ENCODE measurements at places on chromosomes 2 and 18.

DNA sequence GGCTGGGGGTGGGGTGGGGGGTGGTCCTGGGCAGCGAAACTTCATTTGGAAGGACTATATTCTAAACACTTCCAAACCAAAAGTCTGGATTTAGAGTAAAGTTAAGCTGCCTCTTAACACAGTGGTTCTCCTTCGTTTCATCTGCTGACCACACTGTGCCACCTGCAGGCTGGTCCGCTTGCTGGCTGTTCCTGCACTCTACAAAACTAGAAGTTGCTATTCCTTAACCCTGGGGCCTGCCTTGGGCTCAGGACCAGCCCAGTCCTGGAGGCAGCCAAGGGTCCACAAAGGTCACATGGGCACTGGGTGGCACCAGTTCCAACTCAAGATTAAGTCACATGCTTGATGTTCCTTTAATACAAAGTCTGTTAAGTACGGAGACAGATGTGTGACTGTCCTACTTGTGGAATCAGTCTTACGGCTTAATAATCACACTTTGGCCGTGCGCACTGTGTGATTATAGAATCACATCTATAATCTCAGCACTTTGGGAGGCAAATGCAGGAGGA, 195.4 kb downstream of the FAM210A start:
- DNase-seq = no peak

DNA sequence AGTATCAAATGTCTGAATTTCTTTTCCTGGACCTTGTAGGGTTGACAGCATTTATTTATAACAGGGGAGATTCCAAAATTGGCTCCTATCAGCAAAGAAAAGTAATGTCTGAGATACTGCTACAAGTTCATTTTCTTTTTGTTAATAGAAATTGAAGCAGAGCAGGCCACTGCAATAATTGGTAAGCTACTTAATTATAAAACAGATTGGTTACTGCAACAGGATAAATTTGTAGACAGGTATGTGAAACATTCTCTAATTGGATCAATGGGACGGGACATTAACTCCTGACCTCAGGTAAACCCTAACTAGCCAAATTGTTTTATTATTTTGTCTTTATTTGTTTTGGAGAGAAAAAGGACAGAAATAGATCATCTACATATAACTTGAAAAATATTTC, 20.5 kb downstream of the NIFK start:
- no peak for DNase-seq

GRCh38 chr18:13621446-13621849, 104.9 kb downstream of the FAM210A start:
- no peak for DNase-seq

DNA sequence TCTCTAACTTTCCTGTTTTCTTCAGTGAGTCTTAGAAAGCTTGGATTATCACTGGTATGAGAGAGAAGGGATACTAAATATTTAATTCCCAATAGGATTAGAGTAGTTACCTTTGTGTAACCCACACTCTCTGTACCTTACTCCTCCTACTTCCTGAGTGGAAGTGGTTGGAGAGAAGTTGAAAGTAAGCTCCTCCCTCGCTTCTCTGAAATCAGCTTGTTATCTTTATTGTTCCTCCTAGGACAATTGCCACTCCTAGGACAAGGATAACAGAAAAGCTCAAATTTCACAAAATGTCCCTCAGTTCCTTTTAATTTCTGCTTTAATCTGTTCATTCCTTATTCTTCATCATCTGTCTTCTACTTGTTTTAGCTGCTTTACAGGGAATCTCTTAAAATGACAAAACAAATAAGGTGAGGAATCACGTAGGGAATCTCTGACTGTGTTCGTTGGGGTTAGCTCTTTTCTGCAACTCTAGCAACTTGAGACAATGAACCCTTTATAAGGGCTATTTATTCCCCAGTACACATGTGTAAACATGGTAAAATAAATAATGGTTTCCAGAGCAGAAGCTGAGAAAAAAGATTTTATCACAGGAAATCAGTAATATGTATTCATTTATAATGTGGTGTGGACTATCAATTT, 8.6 kb downstream of the ITPRID2 start:
- no peak for DNase-seq

GRCh38 chr18:59426855-59427254, 67.8 kb upstream of the LMAN1 start:
- DNase-seq = no peak

DNA sequence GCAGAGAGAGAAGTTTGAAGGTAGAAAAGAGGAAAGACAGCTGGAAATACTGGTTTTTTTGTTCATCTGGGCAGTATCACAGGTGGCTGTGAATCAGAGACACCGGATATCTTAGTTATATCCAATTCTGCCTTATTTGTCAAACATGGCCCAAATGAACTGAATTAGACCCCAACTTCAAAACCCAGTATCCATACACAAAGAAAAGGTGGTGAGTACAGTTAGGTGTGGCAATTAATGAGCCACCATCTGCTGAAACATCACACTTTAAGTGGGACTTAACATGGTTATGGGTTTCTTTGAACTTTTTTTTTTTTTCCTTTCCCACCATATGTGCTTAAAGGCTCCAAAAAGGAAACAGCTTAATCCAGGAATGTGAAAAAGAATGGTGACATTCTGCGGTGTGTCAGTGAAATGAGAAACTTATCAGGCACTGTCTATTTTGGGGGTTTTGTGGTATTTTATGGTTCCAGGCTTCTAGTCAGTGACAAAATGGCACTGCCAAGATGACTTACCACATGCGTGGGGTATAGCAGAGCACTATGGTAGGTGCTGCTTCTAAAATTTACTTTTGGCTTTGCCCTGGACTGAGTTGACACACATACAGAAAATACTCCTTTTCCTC, 5.0 kb upstream of the TMEM178A start:
- no peak for DNase-seq

- DNase-seq = no peak
Measured at GRCh38 chr18:60339018-60339417, 33.6 kb downstream of the MC4R start.

DNA sequence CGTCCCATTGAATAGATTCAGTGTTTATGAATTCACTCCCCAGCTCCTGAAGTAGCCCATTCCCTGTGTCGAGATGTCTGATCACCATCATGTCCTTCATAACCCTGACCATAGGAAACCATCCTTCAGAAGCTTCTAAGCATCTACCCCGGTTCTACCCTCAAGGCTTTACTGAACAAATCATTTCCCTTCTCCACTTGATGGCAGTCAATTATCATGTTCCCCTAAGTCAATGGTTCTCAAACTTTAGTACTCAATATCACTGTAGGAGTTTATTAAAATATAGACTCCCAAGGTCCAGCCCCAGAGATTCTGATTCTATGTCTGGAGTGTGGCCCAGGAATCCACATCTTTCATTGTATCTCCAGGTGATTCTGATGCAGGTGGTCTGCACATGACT, 228.4 kb upstream of the SP5 start:
- no peak for DNase-seq

DNA sequence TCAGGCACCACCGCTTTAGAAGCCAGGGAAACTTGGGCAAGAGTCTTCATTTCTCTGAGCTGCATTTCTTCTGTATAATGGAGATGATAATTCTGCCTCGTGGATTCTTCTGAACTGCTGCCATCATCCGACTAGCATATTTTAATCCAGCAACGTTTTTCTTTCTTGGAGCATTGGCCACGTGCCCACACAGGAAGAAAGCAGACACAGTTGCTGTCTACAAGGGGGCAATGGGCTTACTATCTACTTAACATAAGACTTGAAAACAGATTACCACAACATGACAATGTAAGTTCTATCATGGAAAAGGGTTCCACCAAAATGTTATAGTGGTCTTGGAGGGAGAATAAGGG, 176.5 kb downstream of the FAM210A start:
- DNase-seq = no peak

DNA sequence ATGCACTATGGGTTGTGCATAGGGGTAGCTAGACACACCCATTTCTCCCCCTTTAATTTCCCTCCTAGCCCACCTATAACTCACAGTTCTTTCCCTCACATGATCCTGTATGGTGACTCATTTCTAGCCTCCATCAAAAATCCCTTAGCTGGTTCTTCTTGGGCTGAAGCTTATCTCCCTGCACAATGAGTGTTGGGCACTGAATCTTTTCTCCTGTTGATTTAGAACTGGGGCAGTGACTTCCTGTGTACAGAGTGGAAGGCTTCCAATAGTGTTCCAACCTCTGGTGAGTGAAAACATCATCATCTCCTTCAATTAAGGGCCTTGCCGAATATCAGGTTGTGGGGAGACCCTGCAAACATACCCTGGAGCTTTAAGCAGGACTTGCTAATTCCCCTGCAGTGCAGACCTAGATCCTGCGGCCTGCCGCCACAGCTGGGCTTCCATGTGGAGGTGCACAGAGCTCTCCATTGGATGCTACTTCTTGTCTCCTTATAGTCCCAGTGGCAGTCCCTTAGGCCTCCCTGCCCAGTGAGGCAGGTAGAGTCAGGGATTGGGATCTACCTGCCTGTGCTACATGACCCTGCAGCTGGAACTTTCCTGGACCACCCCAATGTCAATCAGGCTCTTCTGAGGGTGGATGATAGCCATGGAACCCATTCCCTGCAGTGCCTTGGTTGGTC, 121.8 kb downstream of the PLB1 start:
- DNase-seq = no peak

DNA sequence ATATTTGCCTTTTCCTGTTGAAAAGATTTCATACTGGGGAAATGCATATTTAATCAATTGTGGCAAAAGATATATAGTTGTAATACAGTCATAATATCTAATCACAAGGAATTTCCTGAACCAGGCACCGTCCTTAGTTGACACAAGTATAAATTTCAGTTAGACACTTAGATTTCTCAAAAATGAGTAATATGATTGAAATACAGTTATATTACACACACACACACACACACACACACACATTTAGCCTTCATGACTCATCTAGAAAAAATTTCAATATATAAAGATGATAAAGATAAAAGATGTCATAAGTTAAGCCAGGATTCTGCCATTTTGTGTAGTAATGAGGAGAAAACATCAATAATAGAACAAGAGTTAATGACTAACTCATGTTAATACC, 258.4 kb upstream of the ZNF804A start:
- no peak for DNase-seq

GRCh38 chr2:108614043-108614545, 79.8 kb downstream of the LIMS1 start:
- DNase-seq = no peak

DNA sequence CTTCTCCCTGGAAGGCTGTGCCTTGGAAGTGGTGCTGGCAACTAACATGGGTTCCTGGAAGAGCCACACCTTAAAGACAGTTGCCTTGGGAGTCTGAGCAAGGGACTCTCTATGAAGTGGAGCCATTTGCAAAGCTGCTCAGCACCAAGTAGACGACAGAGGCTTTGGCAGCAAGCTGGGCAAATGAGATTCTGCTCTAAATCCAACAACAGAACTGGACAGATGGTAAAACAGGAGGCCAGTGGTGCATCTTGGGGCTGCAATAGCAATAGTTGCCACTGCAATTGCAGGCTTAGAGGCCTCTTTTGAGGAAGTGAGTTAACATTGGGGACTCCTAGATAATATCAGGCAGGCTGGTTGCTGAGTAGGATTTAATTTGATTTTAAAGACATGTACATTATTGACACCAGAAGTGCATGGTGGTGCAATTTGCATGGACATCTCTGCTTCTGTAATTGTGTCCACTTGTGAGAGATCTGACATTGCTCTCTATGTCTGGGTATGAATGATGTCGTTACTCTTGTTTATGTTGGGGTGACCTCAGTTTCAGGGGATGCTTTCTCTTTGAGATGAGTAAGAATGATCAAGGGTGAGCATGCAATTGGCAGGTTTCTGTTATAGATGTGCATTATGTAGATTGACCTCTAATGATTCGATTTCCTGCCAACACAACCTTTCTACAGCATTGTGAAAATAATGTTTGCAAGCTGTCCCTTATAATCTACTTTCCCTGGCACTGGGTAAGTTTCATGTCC, 568.3 kb upstream of the MEX3C start:
- no peak for DNase-seq

DNA sequence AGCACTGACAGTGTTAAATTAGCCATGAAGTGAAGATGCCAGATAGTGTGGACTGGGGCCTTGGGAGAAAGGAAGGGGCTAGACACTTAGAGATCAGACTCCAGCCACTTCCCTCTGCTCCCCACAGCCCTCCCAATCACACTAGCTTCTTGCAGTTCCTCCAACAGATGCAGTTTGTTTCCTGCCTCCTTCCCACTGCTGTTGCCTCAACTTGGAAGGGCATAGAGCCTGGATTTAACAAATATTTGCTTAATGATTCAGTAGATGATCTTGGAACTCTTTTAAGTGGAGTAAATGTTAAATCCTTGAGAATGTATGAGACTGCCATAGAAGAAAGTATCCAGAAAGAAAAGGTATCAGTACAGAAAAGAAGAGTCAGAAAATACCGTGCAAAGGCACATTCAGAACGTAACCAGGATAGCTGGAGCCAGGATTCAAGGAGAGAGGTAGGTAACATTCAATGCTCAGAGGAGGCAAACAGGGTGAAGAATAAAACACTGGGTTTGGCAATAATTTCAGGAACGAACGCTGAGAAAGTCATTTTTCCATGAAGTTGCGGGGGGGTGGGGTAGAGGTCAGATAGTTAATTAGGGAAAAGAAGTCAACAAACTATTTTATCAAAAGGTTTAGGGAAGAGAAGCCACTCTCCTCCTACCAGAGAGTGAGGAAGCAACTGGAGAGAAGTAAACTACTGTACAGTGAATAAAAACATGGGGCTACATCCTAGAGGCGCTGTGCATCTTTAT, 1.3 kb upstream of the BZW1 start:
- DNase-seq = no peak

DNA sequence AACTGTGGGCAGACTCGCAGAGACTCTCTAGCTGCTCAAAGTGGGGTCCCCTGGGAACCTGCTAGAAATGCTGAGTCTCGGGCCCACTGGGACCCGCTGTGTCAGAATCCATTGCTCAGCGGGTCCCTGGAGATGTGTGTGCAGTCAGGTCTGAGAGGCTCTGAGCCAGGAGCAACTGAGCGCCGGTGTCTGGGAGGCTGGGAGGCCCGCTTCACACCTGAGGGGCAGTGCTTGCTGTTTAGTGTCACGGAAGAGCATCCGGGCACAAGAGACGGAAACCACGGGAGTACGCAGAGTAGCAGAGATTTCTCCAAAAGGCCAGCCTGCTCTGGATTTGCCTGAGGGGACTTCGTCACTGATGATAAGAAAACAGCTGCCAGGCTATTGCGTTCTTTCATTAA, 70.1 kb downstream of the EDAR start:
- no peak for DNase-seq

DNA sequence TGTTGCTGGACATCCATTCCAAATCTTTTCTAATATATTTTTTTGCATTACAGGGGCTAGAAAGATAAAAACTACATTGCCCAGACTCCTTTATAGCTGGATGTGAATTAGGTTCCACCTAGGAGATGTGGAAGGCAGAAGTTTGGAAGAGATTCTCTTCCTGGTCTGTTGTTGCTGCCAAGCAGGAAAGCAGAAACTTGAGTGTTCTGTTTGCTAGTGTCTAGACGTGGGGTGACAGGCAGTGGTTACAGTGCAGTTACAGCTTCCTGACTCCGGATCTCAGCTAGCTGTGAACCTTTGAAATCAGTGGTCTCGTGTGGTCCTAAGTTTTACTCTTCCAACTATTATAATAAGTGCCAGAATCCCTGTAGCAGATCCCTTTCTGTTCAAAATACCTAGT, 46.2 kb downstream of the COL4A4 start:
- no peak for DNase-seq

GRCh38 chr2:164151522-164151921, 415.7 kb upstream of the FIGN start:
- DNase-seq = no peak
